ENCODE measurements at places on chromosomes 4 and X.

- DNase-seq, result no peak
Measured at GRCh38 chr4:173169178-173169427, 492 bp downstream of the GALNT7 start.

DNA sequence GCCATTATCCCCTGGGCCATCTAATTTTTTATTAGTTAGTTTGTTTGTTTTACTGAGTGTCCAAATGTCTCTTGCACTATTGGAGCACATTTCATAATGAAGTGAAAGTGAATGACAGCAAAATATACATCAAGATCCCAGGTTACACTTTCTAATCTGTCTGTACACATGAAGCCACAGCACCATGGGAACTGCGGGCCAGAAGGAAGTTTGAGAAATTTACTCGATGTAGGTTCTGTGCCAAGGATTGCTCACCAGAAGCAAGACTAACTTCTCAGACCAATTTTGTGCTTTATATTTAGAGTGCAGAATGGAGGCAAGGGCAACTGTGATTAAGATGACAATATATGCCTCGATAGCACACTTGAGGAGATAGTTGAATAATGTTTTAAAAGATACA lies 258.0 kb downstream of the COL25A1 start:
- no peak for DNase-seq

GRCh38 chrX:34879346-34879745 lies 63.2 kb upstream of the FAM47B start:
- DNase-seq, result no peak

DNA sequence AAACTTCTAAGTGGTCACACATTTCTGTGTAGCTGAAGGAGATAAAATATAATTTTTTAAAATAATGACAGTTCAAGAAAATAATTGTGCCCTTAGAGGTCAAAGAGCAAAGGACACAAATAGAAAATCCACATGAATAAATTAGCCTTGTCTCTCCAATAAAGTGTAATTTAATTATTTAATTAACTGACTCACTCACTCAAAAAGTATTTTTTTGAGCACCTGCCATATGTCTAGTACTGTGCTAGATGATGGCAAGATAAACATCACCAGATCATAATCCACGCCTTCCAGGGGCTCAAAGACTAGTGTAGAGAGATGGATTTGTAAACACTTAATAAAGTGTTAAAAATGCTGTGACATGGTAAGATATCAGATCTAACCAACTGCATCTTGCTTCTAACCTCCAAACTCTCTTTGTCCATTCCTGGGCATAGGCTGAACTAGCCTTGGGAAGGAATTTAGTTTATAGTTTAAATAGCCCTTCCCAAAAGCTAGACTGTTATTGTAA lies 112.5 kb downstream of the SCLT1 start:
- no peak for DNase-seq

- no peak for DNase-seq
Measured at GRCh38 chr4:187010052-187010451, 286.4 kb upstream of the FAT1 start.

GRCh38 chr4:149952101-149952500 lies 126.1 kb upstream of the DCLK2 start:
- no peak for DNase-seq

DNA sequence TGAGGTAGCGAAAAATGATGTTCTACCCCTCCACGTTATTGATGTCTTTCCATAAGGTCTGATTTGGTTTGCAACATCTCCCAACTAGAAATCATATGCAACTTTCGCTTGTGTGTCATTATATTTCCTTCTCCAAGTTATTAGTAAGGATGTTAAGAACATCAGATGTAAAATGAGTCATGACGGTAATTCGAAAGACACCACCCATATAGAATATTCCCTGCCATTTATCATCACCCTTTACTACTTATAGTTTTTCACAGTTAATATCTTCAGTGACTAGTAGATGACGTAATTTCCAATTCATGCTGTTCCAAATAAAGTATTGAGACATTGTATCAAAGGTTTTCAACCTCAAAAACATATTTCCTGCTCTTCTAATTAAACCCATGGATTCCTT lies 146.7 kb upstream of the MAP3K15 start:
- no peak for DNase-seq

GRCh38 chrX:9316096-9316495 lies 148.8 kb upstream of the TBL1X start:
- no peak for DNase-seq

DNA sequence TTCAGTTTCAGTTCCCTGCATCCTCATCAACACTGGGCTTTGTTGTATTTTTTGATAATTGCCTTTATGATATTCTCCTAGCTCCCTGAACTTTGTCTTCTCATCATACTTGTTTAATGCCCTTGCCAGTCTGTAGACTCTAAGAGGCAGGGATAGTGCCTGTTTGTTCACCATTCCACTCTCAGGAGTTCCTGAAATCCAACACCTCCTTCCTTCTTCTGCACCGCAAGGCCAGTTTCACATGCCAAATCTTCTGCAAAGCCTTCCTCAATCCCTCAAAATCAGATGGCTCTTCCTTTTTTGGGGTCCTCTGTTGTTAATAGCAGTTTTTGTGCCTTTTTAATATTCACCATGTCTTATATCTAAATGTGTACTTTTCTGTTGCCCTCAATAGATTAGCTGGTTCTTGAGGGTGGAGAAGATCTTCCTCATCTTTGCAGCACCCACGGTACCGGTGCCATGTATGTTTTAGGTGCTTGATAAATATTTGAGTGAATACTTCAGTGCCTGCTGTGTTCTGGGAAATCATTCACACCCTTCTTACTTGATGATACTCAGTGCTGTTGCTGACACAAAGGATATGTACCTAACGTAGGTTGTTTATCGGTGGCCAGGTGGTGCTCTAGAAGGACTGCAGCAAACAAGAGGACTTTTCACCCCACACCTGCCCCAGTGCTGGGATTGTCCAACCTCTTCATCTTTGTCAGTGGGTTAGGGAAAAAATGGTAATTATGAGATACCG lies 85.3 kb upstream of the LIMCH1 start:
- no peak for DNase-seq

Measured in stimulated activated CD8-positive, alpha-beta memory T cell treated with anti-CD3 and anti-CD28 coated beads, Interleukin-4, amount 100 ng/mL, for 4 hours (primary cell).